ENCODE measurements at places on chromosomes 4 and X.

DNA sequence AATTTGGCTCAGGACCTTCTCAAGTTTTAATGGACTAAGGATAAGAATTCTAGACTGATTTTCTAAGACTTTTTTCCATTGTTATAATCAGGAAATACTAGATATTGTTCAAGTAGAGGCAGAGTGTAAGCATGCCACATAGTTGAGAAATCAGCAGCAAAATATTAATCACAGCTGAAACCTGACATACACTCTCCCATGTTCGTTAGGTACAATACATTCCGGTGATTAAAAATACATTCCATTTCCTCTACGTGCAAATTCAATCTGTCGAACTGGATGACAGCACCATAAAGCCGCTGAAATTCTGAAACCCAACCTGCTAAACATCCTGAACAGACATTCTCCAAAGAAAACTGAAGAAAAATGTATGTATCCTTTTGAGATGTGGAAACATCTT is 587.6 kb upstream of the DIPK2B start:
- no peak for ATAC-seq

DNA sequence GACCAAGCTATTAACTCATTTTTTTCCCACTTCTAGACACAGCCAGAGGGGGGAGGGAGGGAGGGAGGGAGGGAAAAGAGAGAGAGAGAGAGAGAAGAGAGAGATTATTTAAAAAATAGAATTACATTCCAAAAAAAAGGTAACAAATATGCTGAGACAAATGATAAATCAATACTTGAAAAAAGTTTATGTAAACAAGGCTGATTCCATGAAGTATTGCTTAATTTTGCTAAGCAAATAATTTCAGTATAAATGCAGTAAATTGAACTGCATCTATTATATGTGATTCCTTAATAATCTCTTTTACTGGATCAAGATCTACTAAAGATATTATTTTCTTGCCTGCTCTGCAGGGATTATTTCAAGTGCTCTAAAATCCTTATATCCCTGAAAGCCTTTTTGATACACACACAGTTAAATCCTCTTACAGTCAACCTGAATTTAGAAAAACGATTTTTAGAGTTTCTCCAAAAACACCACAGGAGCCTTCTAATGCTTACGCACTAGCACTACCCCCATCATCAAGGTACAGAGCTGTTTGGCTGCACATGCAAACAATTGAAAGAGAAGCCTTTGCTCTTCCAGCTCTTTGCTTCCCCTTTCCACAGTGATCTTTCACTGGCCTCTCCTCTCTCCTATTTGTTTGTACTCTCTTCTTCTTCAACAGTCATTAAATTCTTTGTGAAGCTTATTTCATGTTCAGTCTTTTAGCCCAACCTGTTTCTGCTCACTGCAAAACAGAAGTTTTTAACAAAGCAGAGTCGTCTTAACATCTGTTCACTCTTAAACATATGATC is 426.3 kb upstream of the FAM241A start:
- ATAC-seq = no peak

DNA sequence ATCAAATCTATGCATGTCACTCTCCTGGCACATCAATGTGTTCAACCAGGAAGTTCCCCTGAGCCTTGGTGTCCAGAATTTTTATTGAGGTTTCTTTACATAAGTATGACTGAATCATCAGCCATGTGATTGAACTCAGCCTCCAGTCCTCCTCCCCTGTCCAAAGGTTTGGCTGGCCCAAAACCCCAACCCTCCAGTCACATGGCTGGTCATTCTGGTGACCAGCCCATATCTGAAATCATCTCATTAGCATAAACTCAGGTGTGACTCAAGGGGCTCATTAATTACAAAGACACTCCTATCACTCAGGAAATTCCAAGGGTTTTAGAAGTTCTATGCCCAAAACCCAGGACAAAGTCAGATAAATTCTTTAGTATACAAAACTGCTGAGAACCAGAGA is 20.6 kb upstream of the SUPT20HL2 start:
- no peak for ATAC-seq

DNA sequence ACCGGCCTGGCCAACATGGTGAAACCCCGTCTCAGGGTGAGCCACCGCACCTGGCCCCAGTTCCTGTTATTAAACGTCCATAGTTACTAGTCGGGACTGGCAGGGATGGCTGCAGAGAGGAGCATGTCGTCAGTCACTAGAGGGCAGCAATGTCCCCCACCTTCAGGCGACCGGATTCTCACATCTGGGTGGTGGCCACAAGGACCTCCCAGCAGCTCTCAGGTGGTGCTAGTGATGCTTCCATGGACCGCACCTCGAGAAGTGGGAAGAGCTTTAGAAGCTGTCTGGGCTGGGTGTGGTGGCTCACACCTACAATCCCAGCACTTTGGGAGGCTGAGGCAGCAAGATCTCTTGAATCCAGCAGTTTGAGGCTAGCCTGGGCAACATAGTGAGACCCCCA is 13.3 kb upstream of the IL3RA start:
- peak; percentile 85 for ATAC-seq

GRCh38 chr4:152850377-152850776 is 70.6 kb downstream of the ARFIP1 start:
- peak; percentile 76 for ATAC-seq

DNA sequence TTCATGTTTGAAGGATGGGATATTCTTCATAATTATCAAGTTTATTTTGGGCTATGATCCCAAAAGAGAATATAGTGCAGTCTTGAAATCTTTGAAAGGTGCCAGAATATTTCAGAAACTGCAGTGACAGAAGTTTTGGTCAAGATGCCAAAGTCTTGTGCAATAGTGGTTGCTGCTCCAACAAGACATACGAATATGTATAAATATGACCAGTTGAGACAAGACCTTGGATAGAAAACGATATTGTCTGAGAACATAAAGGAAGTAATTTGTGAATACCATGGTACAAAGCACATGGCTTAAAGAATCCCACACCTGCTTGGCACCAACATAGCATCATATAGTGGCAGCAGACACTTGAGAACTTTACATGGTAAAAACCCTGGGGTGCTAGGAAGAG is 48.6 kb upstream of the AMELX start:
- ATAC-seq = no peak

DNA sequence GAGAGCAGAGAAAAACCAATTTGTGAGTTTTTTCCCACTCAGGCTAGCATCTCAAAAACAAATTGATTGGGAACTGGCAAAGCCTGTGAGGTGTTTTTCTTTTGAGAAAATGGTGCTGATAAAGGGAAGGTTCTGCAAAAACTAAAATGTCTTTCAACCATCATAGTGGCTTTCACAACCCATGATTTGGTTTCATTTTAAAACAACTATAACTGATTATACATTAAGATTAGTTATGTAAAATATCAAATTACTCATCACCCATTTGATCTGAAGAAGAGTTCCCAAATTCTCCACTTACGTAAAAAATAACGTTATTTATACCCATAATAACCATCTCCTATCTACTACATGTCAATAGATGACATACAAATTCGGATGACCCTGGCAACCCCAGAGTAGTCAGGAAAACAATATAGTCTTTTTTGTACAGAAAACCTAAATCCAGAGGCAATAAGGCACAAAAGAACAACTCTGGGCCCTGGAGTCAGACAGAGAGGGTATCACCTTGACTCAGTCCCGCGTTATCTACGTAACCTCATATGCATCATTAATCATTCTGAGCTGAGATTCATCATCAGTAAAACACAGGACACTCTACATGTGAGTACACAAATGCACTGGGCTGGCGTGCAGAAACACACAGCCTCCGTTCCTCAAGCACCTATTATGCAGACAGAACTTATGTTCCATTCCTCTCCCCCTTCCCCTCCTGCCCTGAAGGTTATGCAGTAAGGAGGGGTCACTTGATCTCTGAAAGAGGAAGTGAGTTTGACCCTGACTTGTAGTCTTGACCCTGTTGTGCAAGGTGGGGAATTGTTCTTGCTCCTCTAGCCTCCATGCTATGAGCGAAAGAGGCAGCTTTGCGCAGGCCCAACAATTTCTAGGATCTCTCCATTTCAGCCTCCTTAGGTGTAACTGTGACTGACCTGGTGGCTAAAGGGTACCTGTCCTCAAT is 82.2 kb downstream of the SLC9A7 start:
- ATAC-seq = no peak

- no peak for ATAC-seq
These were observed 131.9 kb downstream of the AKAP4 start for GRCh38 chrX:50068893-50069292.

- ATAC-seq = no peak
These were observed 51.1 kb downstream of the LEF1 start for GRCh38 chr4:108117418-108118182.

DNA sequence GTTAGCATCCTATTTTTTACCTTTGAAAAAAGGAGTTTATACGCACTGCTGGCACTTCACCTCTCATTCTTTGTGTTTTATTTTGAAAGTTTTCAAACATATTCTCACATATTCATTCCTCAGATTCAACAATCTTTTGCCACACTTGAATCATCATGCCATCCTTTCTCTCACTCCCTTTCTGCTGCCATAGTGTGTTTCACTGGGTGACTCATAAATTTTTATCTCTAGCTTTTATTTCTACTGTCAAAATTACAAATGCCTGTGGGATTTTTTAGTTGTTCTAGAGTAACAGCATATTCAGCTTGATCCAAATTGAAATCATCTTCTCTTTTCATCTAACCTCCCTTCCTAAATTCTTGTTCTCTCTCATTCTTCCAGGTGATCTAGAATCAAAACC is 28.0 kb downstream of the MFSD8 start:
- no peak for ATAC-seq

DNA sequence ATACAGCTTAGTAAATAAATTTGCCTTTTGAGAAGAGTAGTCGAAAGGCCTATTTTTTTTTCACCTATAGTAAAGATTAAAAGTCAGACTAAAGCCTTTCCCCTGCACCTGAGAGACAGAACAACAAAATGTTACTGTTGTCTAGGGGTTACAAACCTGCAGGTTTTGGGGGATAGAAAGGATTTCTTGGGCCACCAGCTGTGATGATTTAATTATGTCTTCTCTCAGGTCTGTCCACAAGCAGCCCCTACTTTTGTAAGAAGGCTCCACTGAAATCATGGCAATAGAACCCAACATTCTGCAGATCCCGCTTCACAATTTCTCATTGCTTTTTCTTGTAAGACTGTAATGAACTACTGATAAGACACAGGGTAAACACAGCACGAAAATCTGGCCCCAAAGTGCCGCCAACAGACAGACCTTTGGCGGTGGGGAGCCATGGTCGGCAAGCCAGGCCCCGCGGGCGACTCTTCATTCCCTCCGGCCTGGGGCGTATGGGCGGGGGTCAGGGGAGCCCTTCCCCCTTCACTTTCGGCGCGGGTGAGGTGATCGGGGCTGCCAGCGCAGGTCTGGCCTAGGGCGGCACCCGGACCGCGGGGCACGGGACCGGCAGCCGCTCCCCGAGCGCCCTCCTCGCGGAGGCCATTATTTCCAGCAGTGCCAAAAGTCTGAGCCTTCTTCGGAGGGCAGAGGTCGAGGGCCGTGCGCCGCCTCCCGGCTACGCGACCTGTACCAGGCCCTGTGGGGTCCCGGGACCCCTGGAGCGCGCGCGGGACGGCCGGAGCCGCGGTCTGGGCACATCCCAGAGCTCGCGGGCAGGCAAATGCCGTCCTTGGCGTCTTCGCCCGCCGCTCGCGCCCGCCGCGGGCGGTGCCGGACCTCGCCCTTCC is 812 bp upstream of the KDM6A start:
- peak; percentile 60 for ATAC-seq

- ATAC-seq = no peak
These were observed 42.9 kb upstream of the INTS6L start for GRCh38 chrX:135477576-135477975.

- no peak for ATAC-seq
These were observed 191.4 kb downstream of the SPRY1 start for GRCh38 chr4:123587983-123588494.

DNA sequence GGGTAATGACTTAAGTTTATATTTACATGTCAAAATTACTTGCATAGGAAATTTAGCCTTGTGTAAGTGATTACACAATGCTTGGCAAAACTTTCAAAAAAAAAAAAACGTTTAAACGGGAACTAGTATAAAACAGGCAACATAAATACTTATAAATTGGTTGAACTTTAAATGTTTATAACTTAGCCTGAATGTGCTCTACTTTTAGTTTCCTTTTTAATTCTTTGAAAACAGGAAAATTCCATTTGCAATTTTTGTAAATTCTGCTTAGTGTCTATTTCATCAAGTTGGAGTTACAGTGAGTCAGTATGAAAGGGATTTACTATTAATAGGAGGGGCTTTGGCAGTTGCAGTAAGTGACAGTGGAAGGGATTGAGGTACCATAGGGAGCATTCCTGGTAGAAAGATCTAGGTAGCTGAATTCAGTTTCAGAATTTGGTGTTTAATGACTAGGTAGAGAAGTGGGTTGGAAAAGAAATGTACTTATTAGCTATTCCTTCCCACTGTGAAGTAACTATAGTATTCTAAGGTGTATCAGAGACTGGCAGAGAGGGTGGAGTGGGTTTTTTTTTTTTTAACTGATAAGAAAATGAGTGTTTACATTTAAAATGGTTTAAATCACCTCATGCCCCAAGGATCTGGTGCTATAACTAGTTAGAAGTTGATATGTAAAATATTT is 2.8 kb downstream of the STAG2 start:
- no peak for ATAC-seq

DNA sequence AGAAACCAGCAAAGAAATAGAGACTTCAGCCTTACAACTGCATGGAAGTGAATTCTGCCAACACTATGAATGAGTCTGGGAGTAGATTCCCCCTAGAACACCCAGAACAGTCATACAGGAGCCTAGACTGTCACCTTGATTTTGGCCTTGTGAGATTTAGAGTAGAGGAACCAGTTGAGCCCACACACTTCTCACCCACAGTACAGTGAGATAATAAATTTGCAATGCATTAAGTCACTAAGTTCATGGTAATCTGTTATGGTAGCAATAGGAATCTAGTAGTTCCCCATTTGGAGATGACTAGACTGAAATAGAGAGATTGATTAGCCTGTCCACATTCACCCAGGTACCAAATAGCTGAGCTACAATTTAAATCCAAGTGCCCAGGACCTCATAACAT is 59.0 kb downstream of the FAM13A start:
- ATAC-seq = no peak

GRCh38 chr4:85498068-85498733 is 23.3 kb downstream of the ARHGAP24 start:
- ATAC-seq = peak; percentile 100

- no peak for ATAC-seq
These were observed 25.9 kb downstream of the CFAP299 start for GRCh38 chr4:80361329-80361900.

GRCh38 chr4:184450045-184450444 is 24.3 kb downstream of the IRF2 start:
- no peak for ATAC-seq

DNA sequence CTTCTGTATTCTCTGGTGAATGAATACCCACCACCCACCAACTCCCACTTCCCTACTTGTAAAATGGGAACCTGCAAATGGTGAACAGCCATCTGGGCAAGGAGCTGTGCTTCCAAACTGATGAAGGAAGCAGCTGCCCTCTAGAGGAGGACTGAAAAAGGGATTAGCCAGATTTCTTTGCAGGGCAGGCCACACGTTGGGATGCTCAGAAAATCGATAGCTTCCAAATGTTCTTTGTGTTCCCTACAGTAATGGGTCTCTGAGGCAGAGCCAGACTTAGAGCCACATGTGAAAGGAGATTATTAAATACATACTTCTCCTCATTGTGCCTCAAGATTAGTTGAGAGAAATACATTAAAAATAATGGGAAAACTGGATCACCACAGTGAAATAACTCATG is 39.3 kb upstream of the LPAR4 start:
- no peak for ATAC-seq

Data from stimulated activated memory B cell treated with anti-CD40 and anti-IgM and Interleukin-4, amounts not matched to agents 10 μg/mL and 1 μg/mL and 100 μg/mL, for 72 hours (primary cell).